ENCODE measurements at places on chromosomes 12 and 14.
A peak's percentile ranks its signal among the peaks of the same experiment; 100 is the strongest.

- DNase-seq = no peak
These were observed 1002.6 kb downstream of the GALC start for GRCh38 chr14:86990396-86990795.

DNA sequence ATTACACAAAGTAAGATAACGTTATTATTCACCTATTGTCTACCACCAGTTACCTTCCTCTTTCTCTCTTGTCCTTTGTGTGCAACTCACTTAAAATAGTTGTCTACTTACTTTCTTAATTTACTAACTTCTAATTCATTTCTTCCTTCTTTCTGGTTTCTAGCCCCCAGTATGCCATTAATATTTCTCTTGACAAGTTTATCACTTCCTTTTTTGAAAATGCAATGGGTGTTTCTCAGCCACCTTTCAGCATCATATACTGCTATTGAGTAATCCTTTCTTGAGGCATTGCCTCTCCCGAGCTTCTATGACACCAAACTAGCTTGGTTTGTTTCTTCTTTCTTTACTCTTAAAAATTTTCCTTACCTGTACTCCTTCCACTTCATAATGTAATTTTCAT is 633.6 kb downstream of the TMTC2 start:
- no peak for DNase-seq

DNA sequence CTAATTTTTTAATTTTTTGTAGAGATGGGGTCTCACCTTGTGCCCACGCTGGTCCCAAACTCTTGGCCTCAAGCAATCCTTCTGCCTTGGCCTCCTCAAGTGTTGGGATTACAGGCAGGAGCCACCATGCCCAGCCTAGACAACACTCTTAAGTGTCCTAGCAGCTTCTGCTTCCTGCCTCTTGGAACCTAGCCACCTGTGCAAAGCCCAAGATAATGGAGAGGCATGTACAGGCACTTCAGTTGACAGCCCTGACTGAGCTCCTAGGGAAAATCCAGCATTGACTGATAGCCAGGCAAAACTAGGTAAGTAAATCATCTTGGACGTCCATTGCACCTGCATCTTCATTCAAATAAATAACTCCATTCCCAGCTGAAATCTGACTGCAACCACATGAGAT is 15.5 kb downstream of the COX14 start:
- DNase-seq = no peak

GRCh38 chr12:68291396-68292036 is 38.1 kb upstream of the IL22 start:
- no peak for DNase-seq

DNA sequence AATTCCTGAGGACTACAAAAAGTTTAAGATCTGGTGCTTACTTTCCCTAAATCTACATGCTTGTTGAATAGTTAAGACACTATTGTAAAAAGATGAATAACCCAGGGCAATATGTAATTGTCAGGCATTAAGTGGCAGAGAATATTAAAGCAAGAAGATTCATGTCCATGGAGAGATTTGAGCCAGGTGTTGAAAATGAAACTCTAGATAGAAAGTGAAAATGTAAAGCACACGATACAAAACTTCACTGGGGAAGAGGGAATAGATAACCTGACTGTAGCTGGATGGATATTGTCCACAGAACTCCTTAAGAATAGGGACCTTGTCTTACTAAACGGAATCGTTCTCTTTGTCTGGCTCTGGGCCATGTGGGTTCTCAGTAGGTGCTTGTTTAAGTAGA is 5.0 kb downstream of the CAND1 start:
- no peak for DNase-seq

GRCh38 chr12:132218915-132219314 is 74.7 kb downstream of the NOC4L start:
- DNase-seq = peak; percentile 35

GRCh38 chr14:60488175-60488574 is 2.3 kb upstream of the C14orf39 start:
- no peak for DNase-seq

- DNase-seq = no peak
These were observed 336.4 kb downstream of the FOXG1 start for GRCh38 chr14:29102996-29103395.

DNA sequence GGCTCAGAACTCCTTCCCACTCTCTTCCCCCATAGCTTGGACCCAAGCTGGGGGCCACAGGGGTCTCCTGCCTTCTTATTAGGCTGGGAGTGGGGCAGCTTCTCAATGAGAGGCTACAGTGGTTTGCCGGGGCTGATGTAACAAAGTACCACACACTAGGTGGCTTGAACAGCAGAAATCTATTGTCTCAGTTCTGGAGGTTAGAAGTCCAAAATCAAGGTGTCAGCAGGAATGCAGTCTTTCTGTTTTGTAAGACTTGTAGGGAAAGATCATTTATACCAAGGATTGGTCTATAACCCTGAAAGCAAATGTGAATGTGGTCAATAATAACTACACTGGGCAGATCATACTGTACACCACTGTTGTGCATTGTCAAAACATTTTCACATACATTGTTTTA is 124.5 kb upstream of the ARHGAP5 start:
- DNase-seq = no peak

DNA sequence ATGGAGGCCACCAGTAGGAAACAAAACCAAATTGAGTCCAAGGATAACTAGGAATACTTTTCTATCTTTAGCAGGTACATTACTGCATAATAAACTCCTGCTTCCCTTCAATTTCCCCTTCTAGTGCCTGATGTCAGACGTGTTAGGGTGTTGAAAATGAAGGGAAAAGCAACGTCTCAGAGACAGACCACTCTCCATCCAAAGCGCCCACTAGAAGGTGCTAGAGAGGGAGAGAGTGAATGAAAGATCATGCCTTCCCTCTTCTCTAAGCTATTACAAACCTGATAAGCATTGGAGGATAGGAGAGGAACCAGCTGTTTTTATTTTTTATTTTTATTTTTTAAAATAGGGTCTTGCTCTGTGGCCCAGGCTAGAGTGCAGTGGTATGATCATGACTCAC is 64.1 kb downstream of the ZNF641 start:
- DNase-seq = peak; percentile 13

GRCh38 chr12:123149501-123150274 is 1.2 kb downstream of the PITPNM2 start:
- no peak for DNase-seq

- no peak for DNase-seq
These were observed 87.9 kb downstream of the USP15 start for GRCh38 chr12:62347922-62348650.

DNA sequence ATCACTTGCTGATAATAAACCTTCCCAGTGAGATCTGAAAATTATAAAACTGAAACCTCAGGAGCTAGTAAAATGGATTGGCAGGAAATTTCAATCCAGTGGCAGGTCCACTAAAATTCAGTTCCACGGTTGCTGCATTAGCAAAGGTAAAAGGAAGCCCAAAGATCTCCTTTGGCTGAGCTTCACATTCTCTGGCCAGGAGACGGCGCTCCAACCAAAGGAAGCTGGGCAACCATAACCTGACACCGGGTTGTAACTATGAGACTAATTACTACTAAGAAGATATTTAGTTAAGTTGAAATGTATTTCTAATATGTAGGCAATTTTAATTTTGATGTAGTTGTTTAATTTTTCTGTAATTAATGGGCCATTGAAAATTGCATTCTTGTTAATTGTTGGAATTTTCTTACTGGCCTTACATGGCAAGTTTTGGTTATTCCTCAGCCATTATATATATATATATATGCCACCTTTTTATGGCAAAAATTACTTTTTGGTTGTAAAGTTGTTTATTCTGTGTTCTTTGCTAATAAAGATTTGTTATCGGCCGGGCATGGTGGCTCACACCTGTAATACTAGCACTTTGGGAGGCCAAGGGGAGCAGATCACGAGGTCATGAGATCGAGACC is 17.0 kb downstream of the OR8S1 start:
- peak; percentile 53 for DNase-seq

DNA sequence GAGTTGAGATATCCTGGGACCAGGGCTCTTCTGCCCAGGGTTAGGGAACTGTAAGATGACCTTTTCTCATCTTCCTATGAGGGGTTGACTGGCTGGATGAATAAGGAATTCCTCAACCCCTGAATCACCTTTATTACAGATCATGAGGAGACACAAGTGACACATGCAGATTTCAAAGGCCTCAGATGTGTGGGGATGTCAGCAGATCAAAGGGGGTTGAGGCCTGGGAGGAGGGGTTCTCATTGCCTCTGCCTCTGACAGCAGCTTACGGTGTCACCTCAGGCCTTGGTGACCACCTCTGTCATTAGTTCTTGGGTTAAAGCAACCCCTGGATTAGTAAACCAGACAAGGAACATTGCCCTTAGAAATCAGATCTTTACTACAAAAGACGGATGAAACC is 2.1 kb upstream of the KRT72 start:
- DNase-seq = no peak

- DNase-seq = no peak
These were observed 118.3 kb downstream of the DAAM1 start for GRCh38 chr14:59306775-59307174.

GRCh38 chr12:6942331-6942665 is 1.3 kb upstream of the RNU7-1 start:
- no peak for DNase-seq

DNA sequence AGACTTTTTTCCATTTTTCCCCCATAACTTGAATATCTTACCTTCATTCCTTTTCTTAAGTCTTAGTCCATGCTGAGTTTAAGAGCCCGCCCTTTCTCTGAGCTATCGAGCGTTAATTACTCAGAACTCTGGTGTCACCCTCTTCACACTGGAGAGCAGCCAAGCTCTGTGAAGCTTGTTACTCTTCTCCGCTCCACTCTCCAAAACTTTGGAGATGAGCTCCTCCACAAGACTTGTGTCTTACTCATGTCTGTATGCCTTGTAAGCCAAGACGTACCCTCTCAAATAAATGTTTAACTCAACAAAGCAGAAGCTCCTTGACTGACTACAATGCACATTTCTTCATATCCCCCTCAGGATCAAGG is 54.7 kb downstream of the DICER1 start:
- no peak for DNase-seq

DNA sequence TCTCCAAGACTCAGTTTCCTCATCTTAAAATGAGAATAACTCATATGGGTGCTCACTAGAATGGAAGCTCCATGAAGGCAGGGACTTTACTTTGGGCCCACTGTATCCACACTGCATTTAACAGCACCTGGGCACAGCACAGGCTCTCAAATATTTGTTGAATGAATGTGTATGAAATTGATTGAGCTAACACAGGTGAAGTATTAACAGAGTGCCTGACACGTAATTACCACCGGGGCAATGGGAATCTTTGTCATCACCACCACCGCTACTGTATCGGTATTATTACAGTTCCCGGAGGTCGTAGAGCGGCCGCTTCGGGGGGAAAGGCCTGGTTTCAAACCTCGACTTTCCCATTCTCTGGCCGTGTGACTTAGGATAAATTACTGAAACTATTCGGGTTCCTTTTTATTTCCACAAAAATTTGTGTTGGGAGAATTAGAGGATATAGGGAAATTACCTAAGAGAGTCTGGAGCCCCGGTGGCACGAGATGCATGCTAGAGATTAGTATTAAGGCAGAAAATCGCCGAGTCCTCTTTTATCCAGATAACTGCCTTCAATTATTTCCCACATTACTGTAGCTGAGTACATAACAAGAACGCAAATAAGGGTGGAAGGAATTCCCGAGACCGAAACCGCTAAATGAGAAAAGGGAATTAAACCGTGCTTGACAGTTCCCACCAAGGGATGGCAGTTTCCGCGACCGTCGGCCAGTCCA is 1.0 kb upstream of the RIC8B start:
- DNase-seq = no peak

- no peak for DNase-seq
These were observed 56.5 kb downstream of the HECTD4 start for GRCh38 chr12:112325622-112326207.

DNA sequence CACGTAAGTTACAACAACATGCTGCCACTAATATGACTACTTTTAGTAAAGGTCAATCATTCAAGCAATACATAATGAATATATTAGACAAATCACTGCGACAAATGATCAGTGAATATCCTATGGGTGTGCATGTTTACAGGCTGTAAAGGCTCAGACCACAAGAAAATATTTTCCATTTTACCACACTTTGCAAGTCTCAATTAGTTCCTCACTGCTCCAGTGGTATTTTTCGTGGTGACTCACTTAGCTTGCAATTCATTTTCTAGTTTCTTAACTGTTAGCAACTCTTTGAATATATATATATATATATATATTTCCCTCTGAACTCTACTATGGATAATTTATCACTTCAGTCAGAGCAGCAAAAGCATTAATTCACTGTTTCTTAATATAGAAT is 96.9 kb downstream of the EML5 start:
- no peak for DNase-seq

DNA sequence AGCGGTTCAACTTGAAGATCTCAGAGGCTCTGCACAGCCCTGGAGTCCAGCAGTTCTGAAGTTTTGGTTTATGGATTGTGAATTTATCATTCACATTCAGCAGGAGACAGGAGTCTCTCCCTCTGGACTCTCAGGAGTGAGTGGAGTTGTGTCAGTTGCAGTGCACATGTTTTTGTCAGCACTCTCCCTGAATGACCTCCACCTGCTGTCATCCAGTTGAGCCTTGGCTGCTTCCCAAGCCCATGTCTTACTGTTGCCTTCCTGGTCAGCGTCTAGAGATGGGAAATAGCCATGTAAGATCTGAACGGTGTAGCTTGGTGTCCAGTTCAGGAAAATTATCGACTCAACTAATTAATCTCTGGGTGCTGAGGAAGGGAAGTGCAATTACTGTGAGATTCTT is 133.2 kb downstream of the PRKCH start:
- no peak for DNase-seq

DNA sequence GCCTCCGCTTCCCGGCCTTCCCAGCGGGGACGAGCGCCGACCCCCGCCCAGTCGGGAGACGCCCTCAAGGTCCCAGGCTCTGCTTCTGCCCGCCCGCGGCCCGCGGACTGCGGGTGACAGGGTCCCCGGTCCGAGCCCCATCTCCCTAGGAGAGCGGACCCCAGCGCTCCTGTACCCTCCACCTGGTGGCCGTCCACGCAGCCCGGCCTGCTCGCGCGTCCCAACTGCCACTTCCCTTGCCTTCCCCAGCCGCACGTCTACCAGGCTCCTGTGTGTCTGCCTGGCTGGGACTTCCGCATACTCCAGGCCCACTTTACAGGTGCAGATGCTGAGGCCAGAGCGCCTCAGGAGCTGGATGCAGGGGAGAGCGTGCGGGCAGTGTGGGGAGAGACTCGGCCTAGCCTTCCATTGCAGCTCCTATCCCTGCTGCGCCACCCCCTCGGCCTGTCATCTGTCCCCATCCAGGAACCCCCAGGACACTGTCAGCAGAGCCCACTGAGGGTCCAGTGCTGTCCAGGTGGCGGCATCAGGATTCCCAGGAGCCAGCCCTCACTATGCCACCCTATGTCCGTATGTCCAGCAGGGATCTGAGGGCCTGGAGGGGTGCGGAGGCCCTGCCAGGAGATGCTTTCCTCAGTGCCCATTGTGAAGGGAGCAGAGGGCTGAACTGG is 8.0 kb upstream of the ANKRD9 start:
- no peak for DNase-seq

GRCh38 chr14:77782202-77782601 is 17.7 kb upstream of the ADCK1 start:
- DNase-seq = no peak
